ENCODE measurements at places on chromosomes 2 and 18. TPM values are rescaled to one million over a fixed set of nuclear protein-coding genes. Genes with fewer than 3 reads are reported as not detected.

The TNFRSF11A gene
- total RNA-seq: 1.1 TPM

The TGOLN2 gene
- 92.9 TPM for total RNA-seq

The PTGR3 gene
- total RNA-seq: 58.2 TPM

The REG3G gene
- total RNA-seq: not detected

DNA sequence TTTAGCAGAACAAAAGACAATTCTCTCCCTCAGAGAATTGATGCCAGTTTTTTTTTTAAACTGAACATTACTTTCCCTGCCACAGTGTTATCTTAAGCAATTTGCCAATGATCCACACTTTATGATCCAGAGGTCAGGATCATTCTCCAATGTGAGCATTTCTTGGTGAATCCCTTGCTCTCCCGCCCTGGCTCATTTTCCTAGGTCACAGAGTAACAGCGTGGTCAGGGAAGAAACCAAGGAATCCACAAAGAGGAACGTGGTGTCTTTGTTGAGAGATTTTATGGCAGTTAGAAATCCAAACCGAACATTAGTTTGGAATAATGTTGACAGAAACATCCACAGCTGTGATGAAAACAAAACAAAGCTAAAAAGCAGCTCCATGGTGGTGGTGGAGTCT, 250.3 kb downstream of the TTC32 start:
- DNase-seq: no peak
- no peaks in the 10 kb centered on the region for H3K36me3 ChIP-seq
- H3K27ac ChIP-seq: no peak overlapping the region

- H3K4me3 ChIP-seq: no peak overlapping the region
- H3K4me1 ChIP-seq: peaks cover 56% of the 10 kb centered on the region
- no peaks in the 10 kb centered on the region for H3K27me3 ChIP-seq
- H3K27ac ChIP-seq: peak overlapping the region; percentile 75
- peak; percentile 48 for DNase-seq
- no peaks in the 10 kb centered on the region for H3K36me3 ChIP-seq
These were observed 215.4 kb downstream of the ZNF521 start for GRCh38 chr18:25136416-25137196.

- H3K4me3 ChIP-seq: no peak overlapping the region
- DNase-seq: peak; percentile 44
- H3K27ac ChIP-seq: no peak overlapping the region
- peaks cover 6% of the 10 kb centered on the region for H3K4me1 ChIP-seq
These were observed 366.7 kb downstream of the NUP35 start for GRCh38 chr2:183490914-183491313.

DNA sequence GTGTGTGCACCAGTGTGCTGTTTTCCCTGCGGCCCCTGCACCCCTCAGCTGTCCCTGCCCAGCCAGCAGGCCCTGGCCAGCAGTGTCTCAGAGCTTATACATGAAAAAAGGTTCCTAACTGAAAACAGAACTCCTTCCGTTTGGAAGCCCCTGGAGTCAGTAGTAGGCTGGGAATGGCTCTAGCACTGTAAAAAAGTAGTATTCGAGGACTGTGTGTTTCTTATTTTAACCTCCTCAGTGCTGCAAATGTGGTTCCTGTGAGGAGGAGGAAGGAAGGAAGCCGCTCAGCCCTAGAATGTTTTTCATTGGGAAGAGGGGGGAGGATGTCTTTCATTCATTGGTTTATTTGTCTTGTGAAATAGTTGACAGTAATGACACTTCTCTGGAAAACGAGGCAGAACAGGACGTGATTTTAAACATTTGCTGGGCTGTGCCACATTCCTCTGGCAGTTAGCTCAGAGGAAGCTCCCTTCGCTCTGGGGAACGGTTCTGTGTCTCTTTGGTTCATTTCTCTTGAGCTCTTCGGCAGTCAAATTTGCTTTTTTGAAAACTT, 103.5 kb downstream of the SPTBN1 start:
- H3K27ac ChIP-seq: peak overlapping the region; percentile 78
- no peak overlapping the region for H3K4me3 ChIP-seq
- no peaks in the 10 kb centered on the region for H3K27me3 ChIP-seq
- DNase-seq: no peak
- peaks cover 52% of the 10 kb centered on the region for H3K4me1 ChIP-seq
- H3K36me3 ChIP-seq: no peaks in the 10 kb centered on the region

- DNase-seq: no peak
- H3K36me3 ChIP-seq: no peaks in the 10 kb centered on the region
- H3K4me3 ChIP-seq: no peak overlapping the region
- H3K27me3 ChIP-seq: no peaks in the 10 kb centered on the region
These were observed 119.6 kb downstream of the NFATC1 start for GRCh38 chr18:79515331-79515730.

DNA sequence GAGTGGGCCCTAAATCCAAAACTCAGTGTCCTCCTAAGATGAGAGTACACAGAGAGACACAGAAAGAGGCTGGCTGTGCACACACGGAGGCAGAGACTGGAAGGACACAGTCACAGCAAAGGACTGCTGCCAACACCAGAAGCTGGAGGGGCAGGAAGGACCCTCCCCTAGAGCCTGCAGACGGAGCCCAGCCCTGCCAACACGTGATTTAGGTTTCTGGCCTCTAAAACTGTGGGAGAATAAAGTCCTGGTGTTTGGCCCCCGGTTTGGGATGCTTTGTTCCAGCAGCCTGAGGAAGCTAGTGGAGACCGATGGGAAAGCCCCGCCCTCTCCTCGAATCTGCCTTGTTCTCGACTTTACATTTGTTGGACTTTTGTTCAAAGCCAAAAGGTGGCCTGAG, 10.6 kb downstream of the CNDP1 start:
- no peak overlapping the region for H3K4me3 ChIP-seq
- DNase-seq: peak; percentile 66
- H3K27ac ChIP-seq: peak overlapping the region; percentile 85
- peaks cover 6% of the 10 kb centered on the region for H3K4me1 ChIP-seq

DNA sequence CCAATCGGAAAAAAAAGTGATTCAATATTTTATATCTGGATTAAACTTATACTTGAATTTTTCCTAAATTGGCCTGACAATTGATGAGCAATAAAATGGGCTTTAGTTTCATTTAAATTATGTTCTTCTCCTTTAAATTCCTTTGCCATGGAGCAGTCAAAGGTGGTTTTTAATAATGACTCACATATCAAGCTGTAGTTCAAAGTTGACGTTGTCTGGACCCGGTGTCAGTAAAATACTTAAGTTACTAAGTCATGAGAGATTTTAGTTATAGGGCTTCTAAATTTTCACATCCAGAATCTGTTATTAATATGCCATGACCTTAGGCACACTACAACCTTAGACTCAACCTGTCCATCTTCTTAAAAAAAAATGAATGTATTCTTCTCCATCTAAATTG, 62.5 kb downstream of the CDH2 start:
- H3K4me1 ChIP-seq: no peaks in the 10 kb centered on the region
- no peaks in the 10 kb centered on the region for H3K27me3 ChIP-seq
- no peak overlapping the region for H3K4me3 ChIP-seq
- peak overlapping the region; percentile 89 for H3K27ac ChIP-seq
- no peak for DNase-seq

DNA sequence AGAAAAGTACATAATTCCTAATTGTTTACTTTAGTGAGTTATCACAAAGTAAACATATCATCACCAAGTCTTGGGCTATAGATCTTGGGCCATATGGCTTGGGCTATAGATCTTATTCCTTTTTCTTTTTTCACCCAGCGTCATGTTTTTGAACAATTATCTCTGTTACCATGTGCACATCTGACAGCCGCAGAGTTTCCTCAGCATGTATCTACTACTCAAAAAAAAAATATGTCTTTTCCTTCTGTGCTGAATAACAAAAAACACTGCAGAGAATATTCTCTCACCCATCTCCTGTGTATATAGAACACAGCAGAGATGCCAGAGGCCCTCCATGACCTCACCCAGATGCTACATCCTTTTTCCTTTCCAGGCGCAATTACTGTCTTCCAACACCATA, 76.2 kb upstream of the MYO3B start:
- no peak overlapping the region for H3K4me3 ChIP-seq
- no peaks in the 10 kb centered on the region for H3K27me3 ChIP-seq
- H3K27ac ChIP-seq: no peak overlapping the region
- DNase-seq: no peak

- no peak for DNase-seq
- peaks cover 3% of the 10 kb centered on the region for H3K36me3 ChIP-seq
- H3K27ac ChIP-seq: peak overlapping the region; percentile 99
- H3K4me3 ChIP-seq: peak overlapping the region; percentile 98
These were observed 542 bp upstream of the CNNM3 start for GRCh38 chr2:96815326-96816126.

DNA sequence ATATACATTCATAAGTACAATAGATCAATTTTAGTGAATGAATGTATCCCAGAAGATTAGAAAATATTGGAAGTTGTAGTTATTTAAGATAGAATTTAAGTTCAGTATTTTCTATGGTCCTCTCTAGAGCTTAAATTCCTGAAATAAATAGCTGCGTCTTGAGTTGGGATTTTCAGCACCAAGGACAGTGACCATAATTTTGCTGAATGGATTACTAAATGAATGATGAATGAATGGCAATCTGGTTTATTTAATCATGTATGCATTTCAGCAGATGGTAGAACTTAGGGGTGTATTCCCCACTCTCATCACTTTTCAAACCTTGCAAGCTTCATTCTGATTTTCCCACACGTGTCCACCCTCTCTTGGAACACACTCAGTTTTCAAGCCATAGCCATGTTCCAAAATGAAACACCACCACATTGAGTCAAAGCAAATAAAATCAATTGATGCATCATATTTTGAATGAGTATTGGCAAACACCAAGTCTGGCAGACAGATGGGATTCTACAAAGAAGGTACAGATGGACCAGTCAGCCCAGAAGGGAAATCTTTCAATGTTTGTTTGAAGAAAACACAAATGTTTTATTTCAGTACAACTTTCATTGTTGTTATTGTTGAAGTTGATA, 362.2 kb upstream of the NXPH2 start:
- no peak for DNase-seq
- no peak overlapping the region for H3K27ac ChIP-seq
- H3K36me3 ChIP-seq: no peaks in the 10 kb centered on the region
- no peak overlapping the region for H3K4me3 ChIP-seq
- H3K4me1 ChIP-seq: no peaks in the 10 kb centered on the region
- no peaks in the 10 kb centered on the region for H3K27me3 ChIP-seq
